A549 treated with Mapracorat at 1 μM for 4 hours (cell line): ENCODE measurements at places on chromosomes 16 and 17. TPM values are rescaled to one million over a fixed set of nuclear protein-coding genes. Genes with fewer than 3 reads are reported as not detected.

Gene ITGAL
- total RNA-seq, result 0.03 to 0.21 TPM in 2 of 5 replicates, not detected in the others

Gene CMTM2
- 0.15 TPM in 1 of 5 replicates, not detected in the others for total RNA-seq

Gene KRT40
- not detected in 5 replicates for total RNA-seq

Gene HBQ1
- total RNA-seq, result 4.6 to 8.2 TPM (median 7.1 TPM) in 5 replicates

Gene SLFN14
- not detected in 5 replicates for total RNA-seq

Gene KRTAP4-9
- total RNA-seq, result not detected in 5 replicates

Gene EXOC3L1
- total RNA-seq, result 0.06 to 0.32 TPM (median 0.23 TPM) in 4 of 5 replicates, not detected in the other

Gene EME1
- total RNA-seq, result 14.5 to 16.8 TPM (median 14.9 TPM) in 5 replicates

Gene KRTAP9-2
- total RNA-seq, result not detected in 5 replicates

Gene C16orf89
- not detected in 5 replicates for total RNA-seq

Gene SOCS7
- total RNA-seq, result 9.0 to 16.2 TPM (median 13.6 TPM) in 5 replicates

Gene DBF4B
- total RNA-seq, result 20.0 to 28.4 TPM (median 23.0 TPM) in 5 replicates

Gene ESRP2
- 0.06 to 0.34 TPM (median 0.09 TPM) in 4 of 5 replicates, not detected in the other for total RNA-seq

Gene LRRC46
- total RNA-seq, result 2.9 to 3.6 TPM (median 3.2 TPM) in 5 replicates

Gene ZNF689
- total RNA-seq, result 7.5 to 9.5 TPM (median 8.8 TPM) in 5 replicates

Gene JPH3
- 1.1 to 2.3 TPM (median 2.1 TPM) in 5 replicates for total RNA-seq

Gene TBC1D3C
- total RNA-seq, result not detected in 5 replicates

Gene TCAP
- 0.74 to 1.4 TPM (median 0.90 TPM) in 5 replicates for total RNA-seq

Gene NHERF2
- 40.1 to 62.6 TPM (median 58.3 TPM) in 5 replicates for total RNA-seq

Gene RASL10B
- total RNA-seq, result 0.07 to 0.14 TPM (median 0.13 TPM) in 5 replicates

Gene UTS2R
- total RNA-seq, result not detected in 5 replicates

Gene KCNJ12
- total RNA-seq, result 0.93 to 1.7 TPM (median 1.5 TPM) in 5 replicates

Gene UNC119
- 24.1 to 32.8 TPM (median 30.7 TPM) in 5 replicates for total RNA-seq

Gene BCKDK
- total RNA-seq, result 40.3 to 55.9 TPM (median 50.6 TPM) in 5 replicates

Gene PKMYT1
- 59.8 to 103 TPM (median 91.1 TPM) in 5 replicates for total RNA-seq

Gene ASGR1
- total RNA-seq, result 0.77 to 1.3 TPM (median 1.0 TPM) in 5 replicates

Gene KRTAP9-8
- total RNA-seq, result not detected in 5 replicates

Gene SPNS2
- 7.6 to 15.2 TPM (median 10.6 TPM) in 5 replicates for total RNA-seq

Gene TNP2
- total RNA-seq, result not detected in 5 replicates

Gene MT1A
- 20.9 to 34.1 TPM (median 28.8 TPM) in 5 replicates for total RNA-seq

Gene DHRS7C
- total RNA-seq, result not detected in 5 replicates

Gene ZNF597
- 0.98 to 1.1 TPM (median 1.0 TPM) in 5 replicates for total RNA-seq

Gene BIRC5
- 102 to 105 TPM (median 103 TPM) in 5 replicates for total RNA-seq

Gene KRTAP3-2
- 0.22 to 0.42 TPM (median 0.37 TPM) in 3 of 5 replicates, not detected in the others for total RNA-seq

Gene RUNDC3A
- total RNA-seq, result 0.74 to 1.1 TPM (median 0.83 TPM) in 5 replicates

Gene ADAM11
- 1.5 to 2.3 TPM (median 2.0 TPM) in 5 replicates for total RNA-seq

Gene MYH8
- total RNA-seq, result not detected in 5 replicates

Gene BRIP1
- total RNA-seq, result 3.1 to 4.9 TPM (median 4.4 TPM) in 5 replicates

Gene DNAI2
- total RNA-seq, result not detected in 5 replicates

Gene BFAR
- 111 to 139 TPM (median 126 TPM) in 5 replicates for total RNA-seq

Gene PITPNM3
- total RNA-seq, result 1.7 to 2.8 TPM (median 2.2 TPM) in 5 replicates
